ENCODE measurements at places on chromosomes 16 and 17.

DNA sequence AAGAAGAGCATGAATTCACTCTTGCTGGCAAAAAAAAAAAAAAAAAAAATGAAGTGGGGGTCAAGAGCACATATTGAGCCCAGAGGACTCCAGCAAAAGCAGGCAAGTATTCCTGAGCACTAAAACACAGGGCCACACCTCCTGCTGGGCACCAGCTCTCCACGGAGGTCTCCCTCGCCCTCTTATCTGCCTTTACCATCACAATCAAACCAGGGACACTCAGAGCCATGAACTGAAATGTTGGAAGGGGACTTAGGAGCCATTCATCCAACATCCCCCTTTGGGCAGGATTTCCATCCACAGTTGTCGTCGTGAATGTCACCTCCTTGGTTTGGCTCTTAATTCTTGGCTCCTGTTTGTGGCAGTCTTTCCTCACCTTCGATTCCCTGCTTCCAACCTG lies 89.8 kb upstream of the GNAO1 start:
- no peak for DNase-seq

GRCh38 chr16:70594569-70594968 lies 51.8 kb upstream of the IL34 start:
- DNase-seq, result no peak

- DNase-seq, result no peak
Measured at GRCh38 chr16:87538594-87538993, 45.8 kb upstream of the ZCCHC14 start.

DNA sequence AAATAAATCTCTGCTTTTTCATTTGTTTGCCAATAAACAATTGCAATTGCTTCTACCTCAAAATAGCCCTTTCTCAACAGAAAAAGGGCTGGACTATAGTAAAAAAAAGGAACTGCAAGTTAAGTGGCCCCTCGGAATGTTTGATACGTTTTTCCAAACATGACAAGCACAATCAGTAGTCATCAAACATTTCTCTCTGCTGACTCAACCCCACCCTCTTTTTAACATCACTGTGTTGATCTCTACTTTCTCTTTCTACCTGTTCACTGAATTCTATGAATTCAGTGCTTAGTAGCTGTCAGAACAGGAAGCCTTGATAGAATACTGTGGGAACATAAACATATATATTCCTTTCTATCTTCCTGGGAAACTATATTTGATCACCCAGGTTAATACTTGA lies 116.5 kb upstream of the AXIN2 start:
- DNase-seq, result no peak

GRCh38 chr17:74433421-74434121 lies 1.7 kb downstream of the GPRC5C start:
- no peak for DNase-seq

DNA sequence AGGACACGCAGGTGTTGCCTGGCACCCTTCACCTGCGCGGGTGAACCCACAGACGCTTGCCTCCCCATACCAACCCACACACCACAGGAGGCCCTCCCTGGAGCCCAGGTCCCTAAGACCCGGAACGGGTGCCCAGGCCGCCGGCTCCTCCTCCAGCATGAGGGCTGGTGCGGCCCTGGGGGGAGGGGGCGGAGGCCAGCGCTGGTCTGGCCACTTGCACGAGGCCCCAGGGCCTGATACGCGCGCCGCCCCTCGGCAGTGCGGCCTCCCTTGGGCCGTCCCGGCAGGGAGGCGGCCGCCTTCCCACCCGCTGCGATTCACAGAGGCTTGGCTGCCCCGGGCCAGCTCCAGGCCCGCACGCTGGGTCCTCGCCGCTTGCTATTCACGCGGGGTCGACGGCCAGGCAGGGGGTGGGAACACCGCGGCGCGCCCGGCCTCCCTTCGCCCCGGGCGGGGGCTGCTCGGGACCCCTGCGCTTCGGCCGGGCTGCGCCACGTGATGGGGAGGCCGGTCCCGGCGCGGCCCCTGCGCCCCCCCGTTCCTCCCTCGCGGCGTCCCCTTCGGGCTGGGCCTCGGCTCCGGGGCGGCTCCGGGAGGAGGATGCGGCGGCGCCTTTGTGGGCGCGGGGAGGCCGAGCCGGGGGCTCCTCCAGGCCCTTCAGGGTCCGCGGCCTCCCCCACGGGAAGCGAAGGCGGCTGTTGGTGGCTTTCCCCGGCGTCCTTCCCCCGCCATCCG lies 685 bp downstream of the FASN start:
- DNase-seq, result no peak

GRCh38 chr17:21686165-21687015 lies 5.9 kb upstream of the KCNJ18 start:
- no peak for DNase-seq

DNA sequence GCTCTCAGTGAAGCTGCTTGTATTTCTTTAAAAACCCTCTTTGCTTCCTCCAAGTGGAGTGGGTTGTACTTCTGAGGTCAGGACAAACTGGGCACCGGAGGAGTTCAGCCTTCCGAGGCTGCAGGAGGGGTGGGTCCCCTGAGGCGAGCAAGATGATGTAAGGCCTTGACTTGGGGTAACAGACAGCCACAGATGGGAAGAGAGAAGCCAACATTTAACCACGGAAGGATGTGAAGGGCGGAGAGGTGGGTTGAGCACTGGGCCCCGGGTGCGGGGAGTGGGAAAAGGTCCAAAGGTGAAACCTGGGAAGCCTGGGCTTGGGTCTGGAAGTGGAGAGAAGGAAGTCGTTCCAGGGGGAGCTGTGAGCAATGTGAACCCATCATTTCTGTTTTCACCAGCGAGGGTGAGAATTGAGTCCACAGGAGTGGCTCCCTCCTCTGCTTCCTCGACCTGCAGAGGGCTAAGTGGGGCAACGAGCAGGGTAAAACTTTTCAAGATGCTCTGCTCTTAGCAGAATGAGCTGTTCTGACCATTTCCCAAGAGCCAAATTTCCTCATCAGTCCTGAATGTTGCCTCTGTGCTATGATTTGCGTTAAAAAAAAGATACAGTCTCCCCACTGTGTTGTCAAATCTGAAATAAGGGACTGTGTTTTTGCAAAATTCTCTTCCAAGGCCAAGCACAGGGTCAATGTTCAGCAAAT lies 137.7 kb upstream of the CRHR1 start:
- DNase-seq, result no peak

GRCh38 chr17:9424071-9424640 lies 151.5 kb downstream of the STX8 start:
- DNase-seq, result no peak

DNA sequence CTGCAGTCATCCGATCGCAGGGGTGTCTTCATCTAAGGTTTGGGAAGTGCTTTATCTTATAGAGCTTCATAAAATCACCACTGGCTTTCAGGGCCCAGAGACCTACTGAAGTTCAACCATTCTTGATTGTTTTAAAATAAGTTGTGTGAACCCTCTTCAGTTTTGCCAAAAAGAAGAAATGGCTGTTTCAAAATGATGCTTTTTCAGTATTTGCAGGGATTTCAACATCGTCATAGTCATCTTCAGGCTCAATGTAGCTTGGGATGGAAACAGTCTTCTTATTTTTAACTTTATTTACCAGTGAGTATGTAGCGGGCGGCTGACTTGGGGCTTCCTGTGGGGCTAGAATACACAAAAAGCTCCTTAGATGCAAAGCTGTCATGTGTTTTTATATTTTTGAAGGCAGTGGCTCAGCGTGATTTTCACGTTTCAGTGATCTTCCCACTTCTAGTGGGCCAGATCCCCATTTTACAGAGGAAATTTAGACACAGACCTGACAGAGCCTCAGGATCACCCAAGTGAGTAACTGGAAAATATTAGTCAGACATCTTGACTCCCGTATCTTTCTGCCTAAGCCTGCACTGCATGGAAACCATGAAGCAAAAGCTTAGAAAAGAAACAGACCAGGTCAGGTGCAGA lies 19.1 kb upstream of the ZNF594 start:
- no peak for DNase-seq

Data from stimulated activated CD4-positive, alpha-beta T cell treated with anti-CD3 and anti-CD28 coated beads, Interleukin-1b, Interleukin-23, amount 100 ng/mL, for 4 hours (primary cell).